ENCODE measurements at places on chromosomes 1 and 21. TPM values are rescaled to one million over a fixed set of nuclear protein-coding genes. Genes with fewer than 3 reads are reported as not detected.

- no peak for DNase-seq
Observed at GRCh38 chr1:192133350-192133926, 24.8 kb upstream of the RGS18 start.

DNA sequence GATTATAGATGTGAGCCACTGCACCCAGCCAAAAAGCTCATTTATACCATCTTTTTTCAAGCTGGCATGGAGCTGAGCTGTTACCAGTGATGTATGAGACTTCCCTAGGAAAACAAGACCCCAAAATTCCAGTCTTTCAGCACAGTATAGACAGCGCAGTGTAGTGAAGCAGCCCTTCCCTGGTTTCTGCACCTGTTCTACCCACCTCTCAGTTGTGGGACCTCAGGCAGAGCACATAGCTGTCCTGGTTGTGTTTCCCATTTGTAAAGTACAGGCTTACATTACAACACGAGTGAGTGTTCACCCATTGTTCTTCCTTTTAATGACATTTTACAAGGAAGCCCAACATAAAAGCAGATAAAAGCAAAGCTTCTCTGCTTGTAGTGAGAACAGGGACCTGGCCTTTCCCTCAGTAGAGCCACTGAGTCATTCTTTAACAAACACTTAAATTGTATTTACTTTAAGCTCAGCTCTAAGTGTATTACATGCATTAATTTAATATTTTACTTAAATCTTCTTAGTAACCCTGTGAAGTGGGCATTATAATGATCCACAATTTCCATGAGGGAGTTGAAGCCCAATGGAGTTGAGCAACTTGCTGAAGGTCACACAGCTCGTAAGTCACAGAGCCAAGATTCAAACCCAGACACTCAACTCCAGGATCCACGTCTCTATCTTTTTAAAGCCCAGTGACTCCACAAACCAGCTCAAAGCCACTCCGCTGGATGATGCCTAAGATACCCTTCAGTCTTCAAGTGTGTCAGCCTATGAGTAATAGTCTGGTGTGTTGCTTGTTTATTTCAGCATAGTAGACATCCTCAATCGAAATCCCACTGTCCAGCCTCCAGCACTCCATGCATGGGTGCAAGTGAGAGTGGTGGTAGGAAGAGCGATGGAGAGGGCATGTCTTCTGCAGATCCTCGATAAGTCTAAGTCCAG is 40.5 kb upstream of the CAPZB start:
- no peak for DNase-seq

GRCh38 chr21:14947613-14948160 is 117.1 kb downstream of the NRIP1 start:
- no peak for DNase-seq

DNA sequence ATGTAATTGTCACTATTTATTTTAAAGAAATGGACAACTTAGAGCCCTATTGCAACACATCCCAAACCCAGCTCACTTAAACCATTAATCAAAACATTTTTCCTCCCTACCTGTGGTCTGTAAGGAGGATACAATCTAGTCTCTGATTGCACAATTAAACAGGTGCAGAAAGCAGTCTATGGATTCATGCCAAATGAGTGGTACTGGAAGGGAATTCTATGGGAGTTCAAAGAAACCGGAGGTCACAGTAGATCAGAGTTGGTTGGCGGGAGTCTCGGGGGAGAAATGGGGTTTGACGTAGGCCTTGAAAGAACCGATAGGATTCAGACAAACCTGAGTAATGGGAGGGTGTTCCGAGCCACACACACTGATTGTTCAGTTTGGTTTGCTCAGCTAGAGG is 314.9 kb downstream of the KIF26B start:
- no peak for DNase-seq

Gene NUAK2
- total RNA-seq: 6.0 TPM

Data from activated CD8-positive, alpha-beta memory T cell treated with anti-CD3 and anti-CD28 coated beads, Interleukin-2, amount 10 ng/mL, durations not matched to agents 7 days and 5 days (primary cell).